Activated CD4-positive, alpha-beta T cell treated with anti-CD3 and anti-CD28 coated beads for 24 hours (primary cell): ENCODE measurements at places on chromosomes 5 and 9.

DNA sequence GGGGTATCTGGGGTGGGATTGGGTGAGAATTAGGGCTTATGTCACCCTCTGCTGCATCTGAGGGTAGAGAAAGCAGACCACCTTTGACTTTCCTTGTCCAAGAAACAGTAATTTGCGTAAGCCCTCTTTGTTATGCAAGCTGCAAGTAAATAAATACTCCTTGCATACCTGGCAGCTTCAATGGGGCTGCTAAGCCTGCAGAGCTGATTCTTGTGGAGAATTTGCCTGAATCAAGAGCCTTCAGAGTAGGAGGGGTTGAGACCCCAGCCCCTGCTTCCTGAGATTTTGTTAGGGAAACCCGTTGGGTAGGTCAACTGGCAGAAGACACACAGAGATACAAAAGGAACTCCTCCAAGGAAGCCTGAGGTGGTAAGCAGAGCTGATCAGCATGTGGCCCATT is 515.1 kb downstream of the DMAC1 start:
- DNase-seq, result no peak

GRCh38 chr5:132044207-132044606 is 16.2 kb upstream of the IL3 start:
- no peak for DNase-seq

DNA sequence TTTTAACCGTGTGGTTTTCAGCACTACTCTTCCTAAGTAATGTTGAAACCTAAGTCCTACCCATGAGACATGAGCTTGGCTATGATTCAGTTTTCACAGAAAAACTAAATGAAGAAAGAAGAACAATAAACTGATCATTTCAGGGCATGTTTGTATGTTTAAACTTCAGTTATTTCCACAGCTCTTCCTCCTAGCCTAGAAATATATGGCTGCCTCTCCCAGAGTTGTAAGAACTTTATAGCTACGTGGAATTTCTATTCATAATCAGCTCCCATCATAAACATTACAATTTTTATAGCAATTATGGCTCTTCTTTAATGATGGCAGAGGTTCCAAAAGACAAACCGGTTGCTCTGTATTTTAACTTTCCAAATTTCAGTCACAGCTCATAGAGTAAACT is 314.7 kb upstream of the ADAMTSL1 start:
- DNase-seq, result no peak

- no peak for DNase-seq
Observed at GRCh38 chr5:54001976-54002775, 308.2 kb downstream of the ARL15 start.

- no peak for DNase-seq
Observed at GRCh38 chr9:21624675-21625644, 142.8 kb upstream of the IFNE start.

DNA sequence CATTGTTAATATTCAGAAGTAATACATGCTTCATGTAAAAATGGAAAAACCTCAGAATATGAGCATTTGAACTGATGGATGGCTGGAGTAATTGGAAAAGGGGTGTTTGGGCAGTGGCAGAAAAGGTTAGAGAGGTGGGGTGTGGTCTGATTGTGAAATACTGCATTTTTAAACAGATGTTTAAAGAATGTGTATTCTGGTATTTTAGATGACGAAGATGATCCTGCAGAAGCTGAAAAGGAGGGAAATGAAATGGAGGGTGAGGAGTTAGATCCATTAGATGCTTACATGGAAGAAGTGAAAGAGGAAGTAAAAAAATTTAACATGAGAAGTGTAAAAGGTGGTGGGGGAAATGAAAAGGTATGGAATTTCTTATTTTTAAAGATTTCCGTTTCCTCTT is 18.8 kb downstream of the DDX46 start:
- no peak for DNase-seq

- DNase-seq, result no peak
Observed at GRCh38 chr9:14323083-14323971, 9.4 kb upstream of the NFIB start.

DNA sequence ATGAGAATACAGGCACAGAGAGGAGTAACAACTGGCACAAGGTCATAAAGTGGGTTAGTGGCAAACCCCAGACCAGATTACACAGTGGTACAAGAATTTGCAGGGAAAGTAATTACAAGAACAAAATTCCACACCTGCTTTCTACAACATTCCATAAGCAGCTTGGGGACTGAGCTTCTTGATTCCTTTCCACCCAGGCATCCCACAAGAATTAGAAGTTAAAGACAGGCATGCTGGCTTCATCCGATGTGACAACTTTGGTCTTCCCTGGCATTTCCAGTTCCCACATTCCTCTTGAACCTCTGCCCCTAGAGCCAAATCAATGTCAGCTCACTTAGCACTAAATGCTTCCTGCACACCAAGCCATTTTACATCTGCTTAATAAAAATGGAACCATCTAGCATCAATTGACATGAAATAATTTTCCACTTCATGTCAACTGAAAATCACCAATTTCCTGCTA is 435.8 kb upstream of the PAPPA start:
- no peak for DNase-seq

- DNase-seq, result no peak
Observed at GRCh38 chr9:76004526-76004925, 114.1 kb downstream of the PCSK5 start.

- no peak for DNase-seq
Observed at GRCh38 chr9:16368237-16369087, 502.0 kb downstream of the BNC2 start.

DNA sequence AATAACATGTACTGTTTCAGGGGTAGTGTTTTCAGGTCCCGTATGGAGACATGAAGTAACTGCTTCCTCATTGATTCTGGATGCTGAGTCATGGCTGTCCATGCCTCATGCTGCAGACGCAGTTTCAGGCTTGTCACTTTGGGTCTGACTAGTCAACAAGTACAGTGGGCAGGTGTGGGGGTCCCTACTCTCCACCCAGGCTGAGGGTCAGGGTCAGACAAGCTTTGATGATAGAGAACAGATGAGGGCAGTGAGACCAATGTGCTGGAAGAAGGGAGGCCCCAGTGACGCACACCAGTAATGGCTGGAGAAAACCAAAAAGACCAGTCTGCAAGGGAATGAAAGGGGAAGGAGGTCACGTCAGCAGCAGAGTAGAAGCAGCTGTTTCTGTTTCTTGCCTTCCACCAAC is 80.0 kb upstream of the NFIL3 start:
- no peak for DNase-seq

- DNase-seq, result no peak
Observed at GRCh38 chr5:21680196-21680595, 1172.9 kb downstream of the CDH12 start.

DNA sequence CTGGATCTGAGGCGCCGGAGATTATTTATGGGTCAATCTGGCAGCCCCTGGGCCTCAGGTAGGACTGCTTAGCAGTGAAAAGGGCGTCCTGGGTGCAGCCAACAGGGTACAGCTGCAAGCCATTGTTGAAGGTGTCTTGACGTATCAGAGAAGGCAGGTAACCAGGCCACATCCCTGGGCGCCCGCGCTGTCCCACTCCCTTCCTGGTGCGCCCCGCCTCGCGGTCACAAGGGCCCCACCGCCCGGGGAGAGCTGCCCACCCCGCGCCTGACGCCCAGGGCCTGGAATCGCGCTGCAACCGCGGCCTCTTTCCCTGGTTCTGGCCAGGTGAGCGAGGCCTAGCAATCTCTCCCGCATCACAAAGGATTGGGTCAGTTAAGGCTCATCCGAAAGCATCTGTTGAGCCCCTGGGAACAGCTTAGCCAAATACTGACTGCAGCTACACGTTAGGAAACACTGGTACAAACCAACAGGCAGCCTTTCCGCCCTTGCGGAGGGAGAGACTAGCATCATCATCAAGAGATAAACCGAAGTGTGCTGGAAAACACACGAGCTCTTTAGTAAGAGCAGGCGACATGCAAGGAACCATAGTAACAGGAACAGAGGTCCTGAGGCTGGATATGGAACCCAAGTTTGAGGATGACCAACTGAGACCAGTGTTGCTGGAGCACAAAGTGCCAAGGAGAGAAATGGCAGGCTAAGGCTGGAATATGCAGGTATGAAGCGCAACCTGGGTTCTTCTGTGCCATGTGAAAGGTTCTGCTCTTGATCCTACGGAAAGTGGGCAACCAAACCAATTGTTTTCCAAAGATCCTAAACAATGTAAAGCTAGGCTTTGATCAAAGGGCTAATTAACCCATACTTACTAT is 3.6 kb downstream of the RPS23 start:
- DNase-seq, result no peak

GRCh38 chr5:6159832-6160430 is 218.4 kb downstream of the MED10 start:
- DNase-seq, result no peak

DNA sequence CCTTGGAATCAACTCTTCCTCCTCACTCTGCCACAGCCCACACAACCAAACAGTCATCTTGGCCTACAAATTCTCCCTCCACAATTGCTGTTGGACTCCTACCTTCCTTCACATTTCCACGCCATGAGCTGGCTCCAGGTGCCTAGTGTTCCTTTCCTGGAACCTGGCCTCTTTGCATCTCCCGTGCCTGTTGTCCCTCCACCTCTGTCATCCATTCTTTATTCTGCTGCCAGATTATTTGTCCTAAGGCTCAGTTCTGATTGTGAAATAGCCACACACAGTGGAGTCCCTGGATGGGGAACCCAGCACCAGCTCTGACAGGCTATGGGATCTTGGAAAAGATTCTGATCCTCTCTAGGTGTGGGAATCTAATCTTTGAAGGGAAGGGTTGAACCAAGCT is 109.1 kb upstream of the ANKH start:
- DNase-seq, result no peak

GRCh38 chr5:168645195-168645594 is 66.0 kb upstream of the PANK3 start:
- no peak for DNase-seq

DNA sequence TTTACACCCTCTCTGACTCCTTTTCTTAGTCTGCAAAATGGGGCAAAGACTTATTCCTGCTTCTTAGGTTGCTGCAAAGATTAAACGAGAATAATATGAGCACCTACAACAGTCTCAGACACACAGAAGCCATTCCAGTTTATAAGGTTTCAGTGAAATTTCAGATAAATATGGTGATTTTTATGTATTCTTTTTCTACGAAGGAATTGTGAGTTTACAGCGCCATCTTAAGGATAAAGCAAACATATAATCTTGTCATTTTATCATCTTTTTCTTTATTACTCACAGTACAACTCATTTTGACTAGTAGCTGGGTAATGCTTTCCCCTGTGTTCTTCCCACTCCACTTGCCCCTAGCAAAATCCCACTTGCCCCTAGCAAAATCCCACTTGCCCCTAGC is 29.2 kb upstream of the SMC5 start:
- no peak for DNase-seq

DNA sequence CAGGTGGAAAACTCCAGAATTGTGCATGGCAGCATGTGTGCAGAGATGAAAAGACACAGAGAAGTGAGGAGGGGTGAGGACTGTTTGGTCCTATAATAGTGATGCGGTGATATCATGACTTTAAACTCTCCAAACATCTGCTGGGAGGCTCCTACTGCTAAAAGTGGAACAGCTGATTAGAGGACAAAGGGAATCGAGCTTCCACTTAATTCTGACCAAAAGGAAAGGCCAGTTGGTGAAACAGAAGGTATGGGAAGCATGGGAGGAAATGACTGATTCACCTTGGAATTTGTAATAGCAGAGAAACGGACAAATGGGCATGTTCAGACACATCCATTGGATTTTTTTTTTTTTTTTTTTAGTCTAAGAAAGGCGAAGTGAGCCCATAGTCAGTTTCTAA is 67.5 kb upstream of the MAMDC2 start:
- DNase-seq, result no peak

GRCh38 chr9:4143936-4144717 is 155.7 kb downstream of the GLIS3 start:
- DNase-seq, result no peak

DNA sequence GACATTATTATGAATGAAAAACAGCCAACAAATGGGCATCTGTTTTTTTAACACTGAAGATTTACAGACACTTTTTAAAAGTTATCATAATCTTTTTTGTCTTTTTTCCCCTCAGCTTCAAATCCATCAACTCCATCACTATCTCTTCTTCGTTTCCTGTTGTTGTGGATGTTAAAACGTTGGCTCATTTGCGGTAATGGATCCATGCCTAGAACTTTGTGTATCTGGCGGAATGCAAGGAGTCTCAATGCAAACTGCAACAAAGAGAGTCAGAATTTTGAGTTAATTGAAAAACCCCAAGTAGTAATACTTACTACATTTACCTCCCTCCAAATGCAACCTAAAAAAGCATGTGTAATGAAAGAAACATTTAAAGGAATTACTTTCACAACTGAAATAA is 42.9 kb upstream of the MTMR12 start:
- no peak for DNase-seq

DNA sequence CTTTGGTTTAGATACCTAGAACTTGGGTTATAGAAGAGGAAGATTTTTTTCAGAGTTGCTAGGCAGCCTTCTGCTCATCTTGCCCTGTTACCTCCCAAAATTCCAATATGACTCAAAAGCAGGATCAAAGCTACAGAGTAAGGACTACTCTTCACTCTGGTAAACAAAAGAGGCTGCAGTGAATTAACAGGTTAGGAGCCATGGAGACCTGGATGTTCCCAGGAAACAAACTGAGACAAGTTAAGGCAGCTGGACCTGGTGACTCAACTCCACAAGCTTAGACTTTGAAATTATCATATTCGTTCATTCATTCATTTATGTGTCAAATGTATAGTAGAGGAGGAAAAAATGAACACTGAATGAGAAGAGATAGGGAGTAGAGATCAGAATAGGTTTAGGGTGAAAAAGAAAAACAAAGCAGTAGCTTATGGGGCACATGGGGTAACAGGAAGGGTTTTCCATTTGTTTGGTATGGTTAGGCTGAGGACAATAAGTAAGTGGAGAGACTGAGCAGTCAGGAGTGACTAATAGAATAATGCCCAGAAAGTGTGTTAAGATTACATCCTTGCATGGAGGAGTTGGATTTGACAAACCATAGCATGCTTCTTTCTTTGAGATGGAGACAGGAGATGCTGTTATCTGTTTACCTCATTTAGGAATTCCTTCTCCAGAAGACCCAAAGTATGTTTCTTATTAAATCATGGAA is 464.0 kb upstream of the ZNF608 start:
- no peak for DNase-seq

DNA sequence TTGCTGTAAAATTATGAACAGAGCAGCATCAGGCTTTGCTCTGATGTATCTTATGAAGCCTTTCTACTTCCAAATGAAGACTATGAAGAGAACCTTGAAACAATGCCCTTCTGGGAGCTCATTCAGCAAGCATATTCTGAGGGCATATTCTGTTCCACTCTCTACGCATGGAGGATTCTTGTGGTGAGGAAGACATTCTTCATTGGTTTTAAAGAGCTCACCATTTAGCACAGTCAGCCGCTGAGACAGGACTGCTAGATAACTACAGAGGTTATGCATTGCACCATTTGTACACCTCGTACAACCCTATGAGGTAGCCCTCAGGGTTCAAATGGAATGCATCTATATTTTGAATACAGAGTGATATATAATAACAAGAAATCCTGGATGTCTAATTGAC is 61.0 kb downstream of the INVS start:
- no peak for DNase-seq

GRCh38 chr5:88836195-88836838 is 46.7 kb downstream of the MEF2C start:
- no peak for DNase-seq

DNA sequence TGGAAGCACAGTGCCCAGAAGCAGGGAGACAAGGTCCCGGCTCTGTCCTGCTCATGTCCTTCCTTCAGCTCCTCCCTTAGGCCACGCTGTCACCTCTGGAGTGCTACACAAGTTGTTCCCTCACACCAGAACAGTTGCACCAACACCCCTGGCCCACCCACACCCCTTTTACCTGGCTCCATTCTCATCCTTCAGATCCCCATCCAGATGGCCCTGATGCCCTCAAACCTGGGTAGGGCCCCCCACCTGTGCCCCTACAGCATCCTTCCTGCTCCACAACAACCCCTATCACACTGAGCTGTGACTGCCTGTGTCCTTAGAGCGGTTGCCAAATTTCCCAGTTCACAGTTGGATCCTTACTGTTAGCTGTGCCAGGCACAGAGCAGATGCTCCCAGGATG is 29.2 kb downstream of the ANKS6 start:
- DNase-seq, result no peak
